Anterior cingulate cortex (tissue), 58 donors: ENCODE measurements at places on chromosomes 5 and 9.

- peak; percentile 59 for DNase-seq
These were observed 1.3 kb downstream of the MACIR start for GRCh38 chr5:103259705-103260355.

DNA sequence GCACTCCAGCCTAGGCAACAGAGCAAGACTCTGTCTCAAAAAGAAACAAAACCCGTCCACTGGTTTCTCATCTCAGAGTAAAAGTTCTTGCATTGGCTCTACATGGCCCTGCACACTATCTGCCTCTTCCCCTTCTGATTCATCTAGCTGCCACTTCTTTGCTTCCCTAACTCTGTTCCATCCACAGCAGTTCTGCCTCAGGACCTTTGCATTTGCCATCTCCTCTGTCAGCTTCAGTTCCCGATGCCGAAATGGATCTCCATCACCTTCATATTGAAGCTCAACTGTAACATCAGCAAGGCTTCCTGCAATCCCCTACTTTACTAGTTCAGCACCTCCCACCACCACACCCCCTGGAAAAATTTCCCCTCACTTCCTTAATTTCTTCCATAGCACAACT lies 1.2 kb upstream of the PIGO start:
- no peak for DNase-seq

- DNase-seq, result peak; percentile 15
These were observed 13.7 kb downstream of the GLRX start for GRCh38 chr5:95808686-95809413.

DNA sequence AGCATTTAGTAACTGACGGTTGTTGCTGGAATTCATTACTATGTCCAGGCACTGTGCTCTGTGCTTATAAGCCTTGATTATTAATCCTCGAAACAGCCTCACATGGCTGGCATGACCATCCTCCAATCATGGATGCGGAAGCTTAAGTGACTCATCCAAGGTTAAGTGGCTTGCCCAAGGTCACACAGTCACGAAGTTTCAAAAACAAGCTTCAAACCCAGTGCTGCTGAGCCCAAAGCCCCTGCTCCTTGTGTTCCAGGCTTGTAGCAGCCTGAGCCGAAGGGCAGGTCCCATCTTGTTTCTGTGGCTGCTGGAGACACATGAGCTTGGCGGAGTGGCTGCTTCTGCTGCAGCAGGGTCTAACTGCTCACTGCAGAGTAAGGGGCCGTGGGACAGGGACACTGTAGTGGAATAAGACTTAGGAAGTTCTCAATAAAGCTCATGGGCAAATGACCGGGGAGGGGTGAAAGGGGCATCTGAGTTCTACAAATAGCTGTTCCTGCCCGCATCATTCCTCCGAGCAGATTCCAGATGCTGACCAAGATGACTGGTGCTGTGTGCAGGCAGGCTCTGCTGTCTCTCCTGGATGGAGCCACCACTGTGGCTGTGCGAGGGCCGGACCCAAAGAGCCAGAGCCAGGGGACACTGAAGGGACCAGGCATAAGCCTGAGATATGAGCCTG lies 32.4 kb downstream of the WHRN start:
- no peak for DNase-seq

DNA sequence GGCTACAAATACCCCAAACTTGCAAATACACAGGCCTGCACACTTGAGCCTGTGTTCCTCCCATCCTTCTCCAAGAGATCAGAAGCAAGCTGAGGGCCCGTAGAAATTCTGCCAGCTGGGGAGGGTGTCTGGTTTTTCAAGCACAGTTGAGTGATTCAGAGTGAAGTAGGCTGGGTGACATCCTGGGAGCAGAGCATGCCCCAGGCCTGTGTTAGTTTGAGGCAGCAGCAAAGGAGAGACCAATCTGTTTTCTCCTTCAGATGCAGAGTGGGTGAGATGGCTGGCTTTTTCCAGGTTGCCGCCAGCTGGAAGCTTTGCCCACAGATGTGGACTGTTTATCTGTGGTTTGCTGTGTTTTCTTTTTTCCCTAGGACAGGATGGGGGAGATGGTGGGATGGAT lies 63.1 kb downstream of the RCL1 start:
- no peak for DNase-seq

- no peak for DNase-seq
These were observed 316.9 kb downstream of the TMEM232 start for GRCh38 chr5:110409571-110409970.

GRCh38 chr5:142815469-142815868 lies 45.3 kb downstream of the ARHGAP26 start:
- DNase-seq, result no peak
